NCI-H146 (cell line): ENCODE measurements at places on chromosomes 16 and 17.

GRCh38 chr16:29230671-29231096, 175.8 kb downstream of the NPIPB11 start:
- no peak for DNase-seq

DNA sequence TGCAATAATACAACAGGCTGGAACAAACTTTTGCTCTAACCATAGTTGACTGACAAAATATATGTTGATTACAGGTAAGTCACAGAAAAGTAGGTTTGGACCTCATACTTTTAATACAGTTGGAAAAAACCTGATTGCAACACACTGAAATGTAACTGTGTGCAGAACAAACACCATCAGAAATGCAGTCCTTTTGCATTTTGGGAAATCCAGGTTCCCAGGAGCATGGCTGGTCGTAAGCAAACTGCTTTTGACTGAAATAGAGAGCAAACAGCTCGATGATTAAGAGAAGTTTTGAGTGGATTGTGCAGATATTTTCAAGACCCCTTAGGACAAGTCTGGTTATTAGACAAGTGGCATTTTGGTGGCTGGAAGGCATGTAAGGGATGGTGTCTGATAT, 8.0 kb downstream of the IGF2BP1 start:
- DNase-seq = no peak

DNA sequence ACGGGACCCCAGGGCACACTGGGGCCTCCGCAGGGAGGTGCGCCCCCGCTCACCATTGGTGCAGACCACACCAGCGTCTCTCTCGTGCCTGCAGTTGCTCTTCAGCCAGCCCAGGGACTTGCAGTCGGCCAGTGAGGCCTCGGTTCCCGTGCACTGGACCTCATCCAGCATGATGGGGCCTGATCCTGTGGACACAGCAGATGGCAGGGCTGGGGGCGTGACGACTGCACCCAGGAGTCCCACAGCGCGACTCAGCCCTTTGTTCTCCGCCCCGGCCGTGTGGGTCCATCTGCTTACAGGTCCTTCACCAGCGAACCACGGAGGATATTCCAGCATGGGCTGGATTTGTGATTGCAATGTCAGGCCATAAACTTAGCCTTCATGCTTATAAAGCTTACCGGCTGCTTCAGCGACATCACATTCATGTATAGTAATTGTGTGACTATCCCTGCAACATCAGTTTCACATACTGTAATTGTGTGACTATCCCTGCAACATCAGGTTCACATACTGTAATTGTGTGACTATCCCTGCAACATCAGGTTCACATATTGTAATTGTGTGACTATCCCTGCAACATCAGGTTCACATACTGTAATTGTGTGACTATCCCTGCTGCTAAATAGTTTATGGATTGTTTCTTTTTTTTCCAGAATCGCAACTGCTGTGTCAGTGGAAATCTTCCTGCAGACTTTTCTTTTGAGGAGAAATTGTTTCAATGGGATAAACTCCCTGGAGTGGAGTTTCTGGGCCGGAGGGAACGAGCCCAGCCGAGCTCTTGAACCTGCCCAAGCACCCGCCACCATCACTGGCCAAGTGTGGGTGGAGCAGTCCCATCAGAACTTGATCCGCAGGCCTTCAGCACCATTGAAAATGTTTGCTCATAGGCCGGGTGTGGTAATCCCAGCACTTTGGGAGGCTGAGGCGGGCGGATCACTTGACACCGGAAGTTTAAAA, 4.8 kb downstream of the LGALS3BP start:
- no peak for DNase-seq

GRCh38 chr17:64216338-64217248, 46.5 kb downstream of the TEX2 start:
- peak; percentile 52 for DNase-seq

DNA sequence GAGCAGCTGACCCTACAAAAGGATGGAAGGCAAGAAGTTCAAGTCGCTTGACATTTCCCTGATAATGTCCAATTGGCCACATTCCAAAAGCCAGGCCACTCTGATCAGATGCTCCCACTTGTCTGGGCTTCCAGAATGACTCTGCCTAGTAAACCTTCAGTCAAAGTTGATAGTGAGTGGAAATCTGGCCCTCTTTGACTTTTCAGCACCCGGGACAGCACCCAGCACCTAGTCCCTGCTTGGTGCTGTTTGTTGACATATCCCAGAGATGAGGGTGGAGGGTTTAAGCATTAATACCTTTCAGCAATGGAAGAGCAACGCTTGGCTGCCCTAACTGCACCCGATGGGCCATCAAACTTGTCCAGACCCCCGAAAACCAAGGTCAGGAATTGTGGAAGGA, 131.3 kb downstream of the AIPL1 start:
- DNase-seq = no peak

GRCh38 chr17:53313746-53314145, 509.0 kb upstream of the KIF2B start:
- no peak for DNase-seq

DNA sequence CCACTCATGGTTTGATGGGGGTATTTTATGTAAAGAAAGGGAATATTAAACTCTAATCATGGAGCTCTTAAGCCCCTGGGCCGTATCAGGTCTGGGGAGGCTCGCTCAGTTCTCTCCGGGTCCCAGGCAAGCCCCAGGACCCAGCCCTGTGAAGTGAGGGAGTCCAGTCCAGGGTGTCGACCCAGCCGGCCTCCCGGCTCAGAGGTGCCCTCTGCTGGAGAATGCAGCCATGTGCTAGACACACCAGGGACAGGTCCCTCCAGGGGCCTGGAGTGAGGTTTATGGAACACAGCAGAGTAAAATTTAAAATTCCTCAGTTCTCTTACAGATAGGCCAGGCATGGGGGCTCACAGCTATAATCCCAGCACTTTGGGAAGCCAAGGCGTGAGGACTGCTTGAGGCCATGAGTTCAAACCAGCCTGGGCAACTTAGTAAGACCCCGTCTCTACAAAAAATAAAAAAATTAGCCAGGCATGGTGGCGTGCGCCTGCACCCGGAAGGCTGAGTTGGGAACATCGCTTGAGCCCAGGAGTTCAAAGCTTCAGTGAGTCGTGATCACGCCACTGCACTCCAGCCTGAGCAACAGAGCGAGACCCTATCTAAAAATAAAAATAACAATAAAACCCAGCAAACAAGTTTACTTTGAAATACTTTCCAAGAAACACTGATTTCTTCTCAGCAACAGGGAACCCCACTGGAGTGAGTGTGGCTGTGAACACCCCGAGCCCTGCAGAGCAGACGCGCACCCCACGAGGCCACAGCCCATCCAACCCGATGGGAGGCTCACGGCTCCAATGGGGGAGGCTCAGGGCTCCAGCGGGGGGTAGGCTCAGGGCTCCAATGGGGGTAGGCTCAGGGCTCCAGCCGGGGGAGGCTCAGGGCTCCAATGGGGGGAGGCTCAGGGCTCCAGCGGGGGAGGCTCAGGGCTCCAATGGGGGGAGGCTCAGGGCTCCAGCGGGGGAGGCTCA, 72.2 kb downstream of the ZNF778 start:
- DNase-seq = peak; percentile 24

DNA sequence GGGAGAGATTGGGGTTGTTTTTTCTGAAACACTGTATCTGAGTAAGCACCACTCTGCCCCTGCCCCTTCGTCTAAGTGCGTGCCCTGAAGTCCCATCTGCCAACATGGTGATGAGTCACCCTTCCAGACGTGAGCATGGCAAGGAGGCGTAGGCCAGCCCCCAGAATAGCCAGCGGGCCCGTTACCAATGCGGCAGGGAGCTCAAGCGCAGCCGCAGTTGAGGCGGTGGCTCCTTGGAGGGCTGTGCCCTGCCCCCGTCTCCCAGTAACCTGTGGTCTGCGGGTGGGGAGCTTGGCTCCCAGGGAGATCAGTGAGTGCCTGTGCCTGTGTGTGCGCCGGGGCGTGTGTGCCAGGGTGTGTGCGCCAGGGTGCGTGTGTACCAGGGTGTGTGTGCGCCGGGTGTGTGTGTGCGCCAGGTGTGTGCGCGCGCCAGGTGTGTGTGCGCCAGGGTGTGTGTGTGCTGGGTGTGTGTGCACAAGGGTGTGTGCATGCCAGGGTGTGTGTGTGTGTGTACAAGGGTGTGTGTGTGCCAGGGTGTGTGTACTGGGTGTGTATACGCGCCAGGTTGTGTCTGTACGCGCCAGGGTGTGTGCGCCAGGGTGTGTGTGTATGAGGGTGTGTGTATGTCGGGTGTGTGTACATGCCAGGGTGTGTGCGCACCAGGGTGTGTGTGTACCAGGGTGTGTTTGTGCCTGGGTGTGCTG, 98.6 kb upstream of the CHMP6 start:
- peak; percentile 60 for DNase-seq

DNA sequence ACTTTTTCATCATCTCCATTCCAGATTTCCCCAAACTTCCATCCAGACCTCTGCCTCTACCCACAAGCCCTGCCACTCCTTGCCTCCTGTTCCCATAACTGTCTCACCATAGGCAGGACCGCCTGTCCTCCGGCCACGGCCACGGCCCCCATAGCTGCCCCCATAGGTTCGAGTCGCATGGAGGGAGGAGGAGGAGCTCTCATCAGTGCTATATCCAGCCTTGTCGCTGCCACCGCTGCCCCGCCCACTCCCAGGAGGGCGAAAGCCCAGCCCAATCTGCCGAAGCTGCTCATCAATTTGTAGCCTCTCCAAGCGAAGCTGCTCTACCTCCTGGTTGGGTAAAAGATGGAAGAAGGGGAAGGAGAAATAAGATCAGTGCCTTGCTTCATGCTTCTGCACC, 3.4 kb upstream of the SOX15 start:
- DNase-seq = no peak

DNA sequence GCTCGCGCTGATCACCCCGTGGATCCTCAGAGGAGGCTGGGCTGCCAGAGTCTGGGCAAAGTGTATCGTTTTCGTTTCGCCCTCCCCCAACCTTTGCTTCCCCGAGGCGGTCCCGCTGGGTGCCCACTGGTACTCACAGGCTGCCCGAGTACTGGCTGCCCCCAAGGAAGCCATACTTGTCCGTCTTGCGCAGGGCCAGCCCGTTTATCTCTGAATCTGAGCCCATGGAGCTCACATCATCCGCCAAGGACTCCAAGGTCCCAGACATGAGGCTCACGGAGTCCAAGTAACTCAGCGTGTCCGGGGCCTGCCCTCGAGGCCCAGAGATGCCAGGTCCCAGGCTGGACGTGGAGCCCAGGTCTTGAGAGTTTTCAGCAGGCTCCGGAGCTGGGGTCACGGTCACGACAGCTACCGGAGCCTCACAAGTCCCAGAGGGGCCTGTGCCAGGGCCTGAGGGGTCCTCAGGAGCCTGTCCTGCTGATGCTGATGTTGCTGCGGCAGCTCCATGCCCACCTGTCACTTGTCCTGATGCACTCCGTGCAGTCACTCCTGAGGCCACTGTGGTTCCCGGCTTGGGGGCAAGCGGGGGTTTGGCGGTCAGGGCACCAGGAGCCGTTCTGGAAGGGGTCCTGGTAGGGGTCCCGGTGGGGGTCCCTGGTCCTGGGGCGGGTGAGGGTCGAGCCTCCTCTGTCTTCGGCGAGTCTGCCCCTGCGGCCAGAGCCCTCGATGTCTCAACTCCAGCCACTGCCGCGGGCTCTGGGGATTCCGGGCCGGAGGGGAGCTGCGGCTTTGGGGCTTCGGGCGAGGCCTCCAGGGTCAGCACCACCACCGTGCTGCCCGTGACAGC, 980 bp downstream of the TBC1D10B start:
- no peak for DNase-seq

- DNase-seq = no peak
Measured at GRCh38 chr17:52026075-52026474, 132.4 kb downstream of the CA10 start.
